ENCODE measurements at places on chromosomes 6 and 20.
A peak's percentile ranks its signal among the peaks of the same experiment; 100 is the strongest.

DNA sequence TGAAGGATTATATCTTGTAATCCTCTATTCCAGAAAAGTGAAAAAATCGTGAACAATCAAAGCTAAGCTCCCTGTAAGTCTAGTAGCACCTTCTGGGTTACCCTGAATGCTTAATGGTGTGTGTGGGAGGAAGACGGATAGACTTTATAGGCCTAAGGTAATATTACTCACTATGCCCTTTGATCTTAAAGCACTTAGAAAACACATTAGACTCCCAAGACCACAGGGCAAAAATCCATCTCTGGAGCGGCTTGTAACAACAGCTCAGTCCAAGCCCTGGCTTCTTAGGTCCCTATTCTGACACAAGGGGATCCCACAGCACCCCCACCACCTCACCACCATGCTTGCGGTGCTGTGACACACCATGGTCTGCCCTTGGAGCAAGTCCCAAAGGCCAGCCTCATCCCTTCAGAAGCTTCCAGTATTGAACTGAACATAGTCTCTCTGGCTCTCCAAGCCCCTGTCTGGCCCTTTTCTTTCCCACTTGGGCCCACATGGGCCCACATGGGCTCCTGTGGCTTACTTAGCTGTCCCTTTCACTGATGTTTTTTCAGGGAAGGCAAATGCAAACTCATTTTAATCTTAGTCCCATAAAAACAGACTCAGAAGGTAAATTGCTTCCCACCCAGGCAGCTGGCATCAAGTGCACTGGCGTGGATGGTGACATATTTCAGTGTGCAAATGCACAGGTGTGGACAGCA lies 28.3 kb downstream of the C6orf132 start:
- no peak for DNase-seq

- no peak for DNase-seq
Measured at GRCh38 chr6:108117427-108118358, 43.2 kb upstream of the OSTM1 start.

DNA sequence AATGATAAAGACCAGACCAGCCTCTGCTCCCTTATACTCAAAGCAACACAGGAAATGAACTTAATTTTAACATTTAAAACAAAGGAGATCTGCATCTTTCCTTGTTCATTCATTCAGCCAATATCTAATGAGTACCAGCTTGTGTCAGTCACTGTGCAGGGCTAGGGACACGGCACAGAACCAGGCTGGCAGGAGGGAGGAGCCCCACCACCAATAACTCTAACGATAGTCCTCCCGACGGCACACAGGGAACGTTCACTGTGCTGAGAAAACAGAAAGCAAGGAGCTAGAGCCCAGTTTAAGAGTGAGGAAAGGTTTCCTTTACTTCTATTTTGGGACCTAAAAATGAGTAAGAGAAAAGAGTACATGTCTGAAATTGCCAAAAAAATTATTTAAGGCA lies 9.9 kb downstream of the ETV7 start:
- no peak for DNase-seq

GRCh38 chr6:12595161-12595811 lies 121.3 kb upstream of the PHACTR1 start:
- no peak for DNase-seq

DNA sequence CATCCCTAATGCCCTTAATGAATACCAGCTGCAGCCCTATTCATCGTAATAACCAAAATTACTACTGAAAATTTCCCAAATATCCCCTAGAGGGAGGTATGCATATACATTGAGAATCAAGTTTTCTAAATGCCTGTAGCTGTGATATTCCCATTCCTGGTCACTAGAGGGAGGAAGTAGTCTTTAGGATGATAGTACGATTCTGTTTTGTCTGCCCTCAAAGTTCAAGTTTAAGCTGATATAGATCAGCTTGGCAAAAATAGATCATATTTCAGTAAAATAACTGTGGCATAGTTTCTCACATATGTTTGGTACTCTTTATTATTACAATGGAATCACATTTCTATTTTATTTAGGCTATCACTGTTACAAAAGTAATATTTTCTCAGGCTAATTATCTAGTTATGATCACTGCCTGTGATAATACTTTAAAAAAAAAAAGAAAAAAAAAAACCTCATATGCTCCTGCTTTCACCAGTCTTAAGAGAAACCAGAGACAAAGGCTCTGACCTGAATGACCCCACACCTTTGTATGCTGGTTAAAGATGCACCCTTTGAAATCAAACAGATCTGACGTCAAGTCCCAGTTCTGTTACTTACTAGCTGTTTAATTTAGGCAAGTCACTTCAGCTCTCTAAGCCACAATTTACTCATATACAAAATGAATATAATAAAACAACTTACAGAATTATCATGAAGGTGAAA lies 11.0 kb downstream of the TSPYL1 start:
- peak; percentile 67 for DNase-seq

- DNase-seq, result no peak
Measured at GRCh38 chr20:54084727-54085388, 14.5 kb upstream of the BCAS1 start.

GRCh38 chr6:75550544-75551167 lies 51.0 kb upstream of the SENP6 start:
- no peak for DNase-seq

GRCh38 chr6:165925474-165926156 lies 242.0 kb downstream of the TBXT start:
- no peak for DNase-seq

DNA sequence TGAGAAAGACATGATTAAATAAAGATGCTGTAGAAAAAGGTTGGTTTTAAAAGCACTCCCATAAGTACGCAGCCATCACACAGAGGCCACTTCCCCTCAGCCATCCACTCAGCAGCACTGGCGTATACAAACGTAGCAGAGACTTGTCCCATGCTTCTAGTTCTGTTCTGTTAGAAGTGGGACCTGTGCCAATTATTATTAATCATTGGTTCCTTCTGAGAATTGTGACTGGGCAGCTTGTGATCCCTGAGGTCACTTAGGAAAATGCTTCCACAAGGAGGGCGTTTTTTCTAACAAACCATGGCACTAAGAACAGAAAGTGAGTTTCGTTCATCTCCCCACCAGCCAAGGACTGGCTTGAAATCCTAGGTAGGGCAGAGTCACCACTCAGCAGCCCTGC lies 53.9 kb downstream of the FAM120B start:
- DNase-seq, result no peak

DNA sequence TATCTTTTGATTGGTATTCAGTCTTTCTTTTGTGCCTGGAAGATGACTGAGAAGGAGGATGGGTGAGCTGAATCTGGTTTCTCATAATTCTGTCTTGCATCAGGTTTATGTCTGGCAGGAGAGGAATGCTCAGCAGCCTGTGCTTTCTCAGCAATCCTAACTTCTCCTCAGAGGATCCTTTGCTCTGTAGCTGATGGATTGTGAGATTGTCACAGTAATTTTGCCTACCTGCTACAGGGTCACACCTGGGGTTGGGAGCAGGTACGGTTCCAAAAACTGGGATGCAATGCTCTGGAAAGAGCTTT lies 2.1 kb upstream of the HS3ST5 start:
- no peak for DNase-seq

GRCh38 chr6:155955038-155955437 lies 499.4 kb upstream of the NOX3 start:
- no peak for DNase-seq

GRCh38 chr6:117947234-117947633 lies 40.2 kb downstream of the SLC35F1 start:
- DNase-seq, result no peak

DNA sequence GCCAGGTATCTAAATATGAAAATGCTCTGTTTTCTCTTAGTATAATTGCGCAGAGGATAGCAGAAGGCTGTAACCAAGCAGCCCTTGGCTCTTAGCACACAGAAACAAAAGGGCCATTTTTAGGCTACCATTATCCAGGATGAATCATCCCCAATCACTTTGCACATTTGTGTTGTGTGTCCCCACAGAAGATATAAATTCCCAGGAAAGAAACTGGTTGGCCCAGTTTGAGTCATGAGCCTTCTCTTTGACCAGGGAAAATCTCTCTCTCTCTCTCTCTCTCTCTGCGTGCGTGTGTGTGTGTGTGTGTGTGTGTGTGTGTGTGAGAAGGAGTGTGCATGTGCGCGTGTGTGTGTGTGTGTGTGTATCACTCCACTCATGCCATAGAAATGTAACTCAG lies 178.5 kb downstream of the FRK start:
- no peak for DNase-seq

GRCh38 chr6:165487950-165488349 lies 175.1 kb downstream of the PDE10A start:
- no peak for DNase-seq

GRCh38 chr6:74117113-74117512 lies 421.1 kb downstream of the CD109 start:
- no peak for DNase-seq

DNA sequence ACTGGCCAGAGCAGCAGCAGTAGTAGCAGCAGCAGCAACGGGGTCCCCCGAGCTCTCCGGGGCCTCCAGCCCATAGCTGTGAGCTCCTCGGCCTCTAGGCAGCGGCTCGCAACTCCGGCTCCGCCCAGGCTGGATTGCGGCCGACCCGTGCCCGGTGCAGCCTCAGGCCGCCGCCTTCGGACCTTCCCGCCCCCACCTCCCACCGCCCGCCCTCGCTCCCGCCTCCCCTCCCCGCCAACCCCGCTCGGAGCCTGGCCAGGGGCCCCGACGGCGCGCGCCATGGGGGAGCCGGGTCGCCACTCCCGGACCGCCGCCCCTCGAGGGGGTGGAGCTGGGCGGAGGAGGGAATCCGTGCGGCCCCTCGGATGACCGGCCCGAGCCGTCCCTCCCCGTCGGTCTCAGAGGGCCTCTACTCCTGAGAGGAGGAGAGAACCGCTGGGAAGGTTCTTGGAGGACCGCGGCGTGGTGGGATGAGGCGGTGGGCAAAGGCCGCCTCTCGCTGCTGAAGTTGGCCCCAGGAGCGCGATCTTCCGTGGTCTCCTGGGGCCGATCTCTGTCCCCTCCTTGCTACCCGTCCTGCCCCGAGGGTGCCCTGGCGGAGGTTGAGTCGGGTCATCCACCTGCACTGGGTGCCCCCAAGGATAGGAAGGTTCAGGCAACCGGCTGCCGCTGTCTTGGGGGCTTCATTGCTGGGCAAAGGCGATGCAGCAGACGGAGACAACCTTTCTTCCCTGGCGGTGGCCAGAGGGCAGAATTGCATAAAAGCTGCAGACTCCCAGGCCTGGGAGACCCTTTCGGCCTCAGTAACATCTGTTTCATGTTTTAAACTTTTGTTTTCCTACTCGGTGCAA lies at the start of gene ADAM33:
ADAM33 (minus strand) TSS at position 80 of the 851 bp plus-strand sequence; CDS start at position 74, 6 bp downstream.
- no peak for DNase-seq

DNA sequence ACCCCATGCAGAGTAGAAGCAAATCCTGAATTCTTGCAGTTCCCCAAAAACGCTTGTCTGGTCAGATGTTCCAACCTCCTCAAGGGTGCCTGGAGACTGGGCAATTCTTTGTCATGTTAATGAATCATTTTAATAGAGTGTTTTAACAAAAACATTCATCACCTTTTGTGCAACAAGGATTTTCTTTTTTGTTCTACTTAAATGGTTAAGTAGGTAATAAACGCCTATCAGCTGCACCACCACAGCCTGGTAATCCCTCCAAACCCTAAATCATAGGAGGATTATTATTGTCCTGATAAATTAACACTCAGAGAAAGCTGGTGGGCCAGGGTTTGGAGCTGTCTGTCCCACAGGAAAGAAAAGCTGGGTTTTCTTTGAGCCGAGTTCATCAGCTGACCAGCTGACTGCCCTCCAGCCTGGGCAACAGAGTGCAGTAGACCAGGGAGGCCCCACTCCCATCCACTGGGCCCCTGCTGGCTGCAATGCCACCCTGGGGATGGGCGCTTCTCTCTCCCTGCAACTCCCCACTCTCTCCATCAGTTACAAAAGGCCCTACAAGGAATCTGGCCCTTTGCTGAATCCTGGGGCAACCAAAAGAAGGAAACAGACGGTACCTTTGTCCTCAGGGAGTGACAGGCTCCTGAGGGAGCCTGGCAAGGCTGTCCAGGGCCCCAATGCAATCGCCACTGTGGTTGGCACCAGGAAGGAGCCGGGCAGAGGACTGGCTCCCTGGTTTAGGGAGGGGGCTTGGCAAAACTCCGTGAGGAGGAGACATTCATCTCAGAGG lies 23.1 kb upstream of the BMP7 start:
- no peak for DNase-seq

DNA sequence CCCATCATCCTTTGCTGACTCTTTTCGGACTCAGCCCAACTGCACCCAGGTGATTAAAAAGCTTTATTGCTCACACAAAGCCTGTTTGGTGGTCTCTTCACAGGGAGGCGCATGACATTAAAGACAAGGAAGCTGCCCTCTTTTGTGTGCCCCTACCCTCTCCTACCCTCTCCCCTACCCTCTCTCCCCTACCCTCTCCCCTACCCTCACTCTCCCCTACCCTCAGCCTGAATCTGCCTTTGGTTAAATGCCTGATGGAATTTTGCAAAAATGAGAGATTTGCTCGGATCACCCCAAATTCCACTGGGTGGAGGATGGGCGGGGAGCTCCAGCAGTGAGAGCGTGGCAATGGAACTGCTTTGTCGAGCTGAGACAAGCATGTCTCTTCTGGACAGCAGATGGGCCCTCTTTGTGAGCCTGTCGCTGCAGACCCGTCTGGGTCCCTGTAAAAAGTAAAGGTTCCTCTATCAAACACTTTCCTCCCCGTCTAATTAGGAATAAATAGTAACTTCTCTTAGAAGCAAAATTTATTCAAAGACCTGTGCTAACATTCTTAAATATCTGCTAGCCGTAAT lies 76.4 kb upstream of the MLN start:
- no peak for DNase-seq

- DNase-seq, result no peak
Measured at GRCh38 chr20:2798814-2799213, 1.6 kb downstream of the CPXM1 start.

- peak; percentile 40 for DNase-seq
Measured at GRCh38 chr6:14292119-14292518, 174.5 kb downstream of the CD83 start.

DNA sequence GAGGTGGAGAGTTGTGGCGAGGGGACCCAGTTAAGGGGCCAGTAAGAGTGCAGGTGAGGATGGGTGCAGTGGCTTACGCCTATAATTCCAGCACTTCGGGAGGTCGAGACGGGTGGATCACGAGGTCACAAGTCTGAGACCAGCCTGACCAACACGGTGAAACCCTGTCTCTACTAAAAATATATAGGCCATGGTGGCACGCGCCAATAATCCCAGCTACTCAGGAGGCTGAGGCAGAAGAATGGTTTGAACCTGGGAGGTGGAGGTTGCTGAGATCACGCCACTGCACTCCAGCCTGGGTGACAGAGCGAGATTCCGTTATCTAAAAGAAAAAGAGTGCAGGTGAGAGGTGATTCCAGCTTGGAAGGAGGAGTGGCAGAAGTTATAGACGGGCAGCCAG lies 28.0 kb downstream of the PPP1R3G start:
- DNase-seq, result no peak

- no peak for DNase-seq
Measured at GRCh38 chr20:17507531-17507930, 23.6 kb downstream of the BFSP1 start.

GRCh38 chr20:22560817-22561216 lies 23.6 kb downstream of the FOXA2 start:
- DNase-seq, result no peak
